ENCODE measurements at places on chromosomes 7 and 10.

- DNase-seq, result no peak
Observed at GRCh38 chr7:144549861-144550260, 146.4 kb upstream of the NOBOX start.

DNA sequence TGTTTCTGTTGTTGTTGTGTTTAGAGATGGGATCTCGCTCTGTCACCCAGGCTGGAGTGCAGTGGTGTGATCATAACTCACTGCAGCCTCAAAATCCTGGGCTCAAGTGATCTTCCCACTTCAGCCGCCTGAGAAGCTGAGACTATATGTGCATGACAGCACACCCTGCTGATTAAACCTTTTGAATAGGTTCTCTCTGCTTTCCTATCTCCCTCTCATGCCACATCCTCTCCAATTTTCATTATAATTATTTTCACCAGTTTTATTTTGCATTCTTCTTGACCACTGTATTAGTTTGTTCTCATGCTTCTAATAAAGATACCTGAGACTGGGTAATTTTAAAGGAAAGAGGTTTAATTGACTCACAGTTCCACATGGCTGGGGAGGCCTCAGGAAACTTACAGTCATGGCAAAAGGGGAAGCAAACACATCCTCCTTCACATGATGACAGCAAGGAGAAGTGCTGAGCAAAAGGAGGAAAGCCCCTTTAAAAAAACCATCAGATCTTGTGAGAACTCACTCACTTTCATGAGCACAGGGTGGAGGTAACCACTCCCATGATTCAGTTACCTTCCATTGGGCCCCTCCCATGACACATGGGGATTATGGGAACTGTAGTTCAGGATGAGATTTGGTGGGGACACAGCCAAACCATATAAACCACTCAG is 12.9 kb downstream of the AGK start:
- DNase-seq, result no peak

GRCh38 chr7:131124001-131124629 is 203.6 kb upstream of the MKLN1 start:
- no peak for DNase-seq

GRCh38 chr10:96370584-96371157 is 11.9 kb upstream of the OPALIN start:
- no peak for DNase-seq

DNA sequence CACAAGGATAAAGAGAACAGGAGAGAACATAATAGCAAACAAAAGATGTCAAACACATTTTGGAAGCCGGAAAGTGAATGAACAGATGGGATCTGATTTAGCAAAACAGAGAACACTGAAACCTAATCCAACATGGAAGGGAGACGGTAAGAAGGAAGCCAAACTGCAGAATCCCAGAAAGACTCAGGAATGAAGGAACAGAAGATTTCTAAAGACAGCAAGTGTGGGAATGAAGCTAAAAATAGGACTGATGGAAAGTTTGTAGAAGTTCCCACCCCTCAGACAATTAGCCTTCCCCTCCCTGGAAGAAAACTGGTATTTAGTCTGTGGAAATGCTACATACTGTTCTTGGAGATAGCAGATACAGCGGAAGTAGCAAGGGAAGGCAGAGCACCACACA is 40.8 kb downstream of the SLC16A12 start:
- no peak for DNase-seq

Data from amniotic stem cell (primary cell).